ENCODE measurements at places on chromosomes 11 and 22. TPM values are rescaled to one million over a fixed set of nuclear protein-coding genes. Genes with fewer than 3 reads are reported as not detected.

NLRP14 gene
- total RNA-seq, result 0.07 TPM

ELMOD1 gene
- total RNA-seq, result not detected

GRCh38 chr11:17876827-17877226 is 136.0 kb downstream of the SERGEF start:
- no peak for DNase-seq

DNA sequence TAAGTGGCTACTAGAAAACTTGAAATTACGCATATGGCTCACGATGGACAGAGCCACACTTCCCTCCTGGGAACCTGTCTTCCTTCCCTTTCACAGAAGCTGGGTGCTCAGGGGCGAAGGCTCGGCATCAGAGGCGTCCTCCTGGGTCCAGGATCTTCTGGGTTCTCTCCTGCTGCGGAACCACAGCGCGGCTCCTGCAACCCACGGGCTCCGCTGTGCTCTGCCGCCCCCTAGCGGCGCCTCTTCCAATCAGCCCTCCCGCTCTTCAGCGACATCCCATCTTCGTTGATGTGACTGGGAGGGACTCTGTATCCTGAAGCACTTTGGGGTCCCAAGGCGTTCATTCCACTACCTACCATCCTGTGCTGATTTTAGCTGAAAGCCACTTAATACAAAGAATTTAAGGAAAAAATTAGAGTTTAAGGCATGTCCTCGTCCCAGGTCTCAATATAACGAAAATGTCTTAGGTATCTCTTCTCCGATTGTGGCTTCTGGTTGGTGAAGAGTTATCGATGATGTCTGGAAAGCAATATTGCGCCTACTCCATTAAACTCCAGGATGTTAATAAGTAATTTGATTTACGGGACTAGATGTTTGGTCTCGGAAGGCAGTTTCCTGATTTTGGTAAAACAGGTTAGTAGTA is 14.8 kb upstream of the RPS3 start:
- peak; percentile 63 for DNase-seq

GRCh38 chr11:116104498-116105174 is 600.4 kb upstream of the CADM1 start:
- DNase-seq, result no peak

DNA sequence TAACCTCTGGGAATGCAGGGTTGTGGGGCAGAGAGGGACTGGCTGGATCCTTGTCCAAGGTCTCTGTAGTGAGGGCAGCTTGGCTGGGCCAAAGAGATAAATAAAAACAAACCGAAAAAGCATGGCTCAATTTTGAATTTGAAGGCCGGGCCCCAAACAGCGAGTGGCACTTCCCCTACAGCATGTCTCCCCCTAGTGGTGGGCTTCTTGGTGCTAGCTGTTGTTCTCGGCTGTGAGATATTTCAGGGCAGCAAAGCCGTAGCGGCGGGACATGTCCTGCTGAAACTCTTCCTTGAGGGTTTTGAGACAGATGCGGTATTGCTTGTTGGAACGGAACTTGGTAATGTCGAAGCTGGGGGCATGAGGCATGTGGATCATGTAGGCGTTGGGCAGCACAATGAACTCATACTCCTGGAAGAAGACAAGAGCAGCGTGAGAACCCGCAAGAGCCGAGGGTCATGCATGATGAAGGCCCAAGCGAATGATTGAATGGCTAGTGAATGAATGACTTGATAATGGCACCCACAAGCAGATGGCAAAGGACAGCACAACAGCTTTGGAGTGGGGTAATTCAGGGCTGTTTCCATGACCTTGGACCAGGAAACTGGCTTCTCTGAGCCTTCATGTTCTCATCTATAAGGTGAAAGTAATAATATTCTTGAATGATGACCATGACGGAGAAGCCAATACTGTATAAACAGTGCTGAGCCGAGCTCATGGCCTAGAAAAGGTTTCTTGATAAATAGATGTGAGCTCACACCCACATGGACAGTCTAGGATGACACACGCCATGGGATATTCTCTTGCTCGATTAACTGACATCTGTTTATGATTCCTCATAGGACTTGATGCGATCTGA is 216.3 kb upstream of the SYN3 start:
- peak; percentile 1 for DNase-seq

DNA sequence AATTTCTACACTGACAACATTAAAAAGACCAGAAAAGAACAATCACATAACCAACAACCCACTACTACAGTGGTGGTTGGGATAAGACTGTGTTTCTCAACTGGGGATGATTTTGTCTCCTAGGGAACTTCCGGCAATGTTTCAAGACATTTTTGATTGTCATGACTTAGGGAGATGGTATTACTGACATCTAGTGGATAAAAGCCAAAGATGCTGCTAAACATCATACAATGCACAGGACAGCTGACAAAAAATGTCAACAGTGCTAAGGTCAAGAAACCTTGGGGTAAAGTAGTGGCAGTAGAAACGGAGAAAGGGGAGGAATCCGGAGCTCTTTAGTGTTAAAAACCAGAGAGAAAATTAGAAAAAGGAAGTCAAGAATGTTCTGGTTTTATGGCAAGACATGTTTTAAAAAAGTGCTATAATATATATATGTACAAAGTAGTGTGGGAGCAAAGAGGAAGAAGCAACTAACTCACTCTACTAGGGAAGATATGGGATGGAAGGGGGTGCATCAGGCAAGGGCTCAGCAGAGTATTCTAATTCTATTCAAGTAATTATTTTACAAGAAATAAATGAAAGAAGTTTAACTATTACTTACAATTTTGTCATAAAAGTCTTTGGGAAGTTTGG is 37.2 kb downstream of the CKAP5 start:
- peak; percentile 27 for DNase-seq

GRCh38 chr11:17875891-17876290 is 137.0 kb downstream of the SERGEF start:
- DNase-seq, result no peak

GRCh38 chr11:31690041-31690440 is 121.1 kb downstream of the PAX6 start:
- no peak for DNase-seq

GRCh38 chr11:12182302-12182675 is 71.9 kb downstream of the MICAL2 start:
- DNase-seq, result no peak

- peak; percentile 40 for DNase-seq
Observed at GRCh38 chr11:4539603-4540219, 5.3 kb upstream of the OR52M1 start.
